Ovary (tissue), 10 donors: ENCODE measurements at places on chromosomes 6 and 20. TPM values are rescaled to one million over a fixed set of nuclear protein-coding genes. Genes with fewer than 3 reads are reported as not detected.

GRCh38 chr6:121826156-121826810 lies 390.8 kb downstream of the GJA1 start:
- no peaks in the 10 kb centered on the region for H3K36me3 ChIP-seq
- H3K4me3 ChIP-seq, result no peak overlapping the region
- peaks cover 10% of the 10 kb centered on the region for H3K4me1 ChIP-seq
- no peaks in the 10 kb centered on the region for H3K27me3 ChIP-seq
- DNase-seq, result no peak

DNA sequence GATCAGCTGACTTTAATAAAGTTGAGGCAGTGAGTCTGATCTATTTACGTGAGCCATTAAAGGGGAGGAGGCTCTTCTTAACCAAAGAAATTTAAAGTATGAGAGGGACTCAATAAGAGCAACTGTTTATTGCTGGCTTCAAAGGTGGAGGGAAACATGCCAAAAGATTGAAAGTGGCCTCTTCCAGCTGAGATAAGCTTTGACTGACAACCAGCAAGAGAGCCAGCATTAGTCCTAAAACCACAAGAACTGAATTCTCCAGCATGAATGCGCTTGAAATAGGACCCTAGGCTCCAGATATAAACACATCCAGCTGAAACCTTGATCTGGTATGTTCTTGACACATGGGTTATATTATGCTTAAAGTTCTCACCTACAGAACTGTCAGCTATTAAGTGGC lies 123.1 kb upstream of the GJE1 start:
- H3K36me3 ChIP-seq, result no peaks in the 10 kb centered on the region
- H3K27me3 ChIP-seq, result no peaks in the 10 kb centered on the region
- DNase-seq, result no peak
- H3K4me3 ChIP-seq, result no peak overlapping the region

- H3K4me1 ChIP-seq, result peaks cover 13% of the 10 kb centered on the region
- H3K27ac ChIP-seq, result no peak overlapping the region
- no peak for DNase-seq
- H3K4me3 ChIP-seq, result peak overlapping the region; percentile 34
- no peaks in the 10 kb centered on the region for H3K36me3 ChIP-seq
Observed at GRCh38 chr6:99613705-99614429, 7.2 kb downstream of the PRDM13 start.

- no peak overlapping the region for H3K27ac ChIP-seq
- no peak for DNase-seq
- no peaks in the 10 kb centered on the region for H3K27me3 ChIP-seq
- H3K4me1 ChIP-seq, result no peaks in the 10 kb centered on the region
Observed at GRCh38 chr20:7231303-7231702, 463.8 kb downstream of the BMP2 start.

DNA sequence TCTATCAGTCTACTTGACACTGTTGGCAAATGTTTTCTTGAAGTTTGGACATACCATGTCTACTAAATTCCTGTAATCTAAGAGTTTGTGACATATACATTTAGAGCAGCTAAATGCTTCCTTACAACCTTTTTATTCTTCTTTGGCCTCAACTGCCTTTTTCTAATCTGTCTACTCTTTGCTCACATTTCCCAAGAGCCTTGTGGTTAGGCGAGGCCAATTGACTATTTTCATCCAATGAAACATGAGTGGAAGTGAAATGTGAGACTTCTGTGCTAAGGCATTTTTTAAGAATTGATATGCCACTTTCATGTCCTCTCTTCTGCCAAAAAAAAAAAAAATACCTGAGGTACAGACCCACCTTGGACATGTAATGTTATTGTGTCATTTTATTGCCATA lies 158.2 kb upstream of the MCHR2 start:
- H3K27ac ChIP-seq, result no peak overlapping the region
- no peak for DNase-seq
- no peaks in the 10 kb centered on the region for H3K27me3 ChIP-seq

- peak overlapping the region; percentile 90 for H3K27ac ChIP-seq
- H3K27me3 ChIP-seq, result no peaks in the 10 kb centered on the region
- H3K4me1 ChIP-seq, result no peaks in the 10 kb centered on the region
- no peaks in the 10 kb centered on the region for H3K36me3 ChIP-seq
Observed at GRCh38 chr20:3406481-3407039, 909 bp downstream of the DNAAF9 start.

GRCh38 chr20:20765696-20766365 lies 53.4 kb upstream of the RALGAPA2 start:
- no peaks in the 10 kb centered on the region for H3K36me3 ChIP-seq
- H3K4me1 ChIP-seq, result no peaks in the 10 kb centered on the region
- DNase-seq, result no peak
- H3K27me3 ChIP-seq, result no peaks in the 10 kb centered on the region
- H3K27ac ChIP-seq, result no peak overlapping the region
- H3K4me3 ChIP-seq, result no peak overlapping the region

- H3K27me3 ChIP-seq, result no peaks in the 10 kb centered on the region
- no peak for DNase-seq
- H3K4me3 ChIP-seq, result no peak overlapping the region
- no peak overlapping the region for H3K27ac ChIP-seq
- no peaks in the 10 kb centered on the region for H3K4me1 ChIP-seq
Observed at GRCh38 chr6:135062735-135063134, 8.1 kb upstream of the HBS1L start.

DNA sequence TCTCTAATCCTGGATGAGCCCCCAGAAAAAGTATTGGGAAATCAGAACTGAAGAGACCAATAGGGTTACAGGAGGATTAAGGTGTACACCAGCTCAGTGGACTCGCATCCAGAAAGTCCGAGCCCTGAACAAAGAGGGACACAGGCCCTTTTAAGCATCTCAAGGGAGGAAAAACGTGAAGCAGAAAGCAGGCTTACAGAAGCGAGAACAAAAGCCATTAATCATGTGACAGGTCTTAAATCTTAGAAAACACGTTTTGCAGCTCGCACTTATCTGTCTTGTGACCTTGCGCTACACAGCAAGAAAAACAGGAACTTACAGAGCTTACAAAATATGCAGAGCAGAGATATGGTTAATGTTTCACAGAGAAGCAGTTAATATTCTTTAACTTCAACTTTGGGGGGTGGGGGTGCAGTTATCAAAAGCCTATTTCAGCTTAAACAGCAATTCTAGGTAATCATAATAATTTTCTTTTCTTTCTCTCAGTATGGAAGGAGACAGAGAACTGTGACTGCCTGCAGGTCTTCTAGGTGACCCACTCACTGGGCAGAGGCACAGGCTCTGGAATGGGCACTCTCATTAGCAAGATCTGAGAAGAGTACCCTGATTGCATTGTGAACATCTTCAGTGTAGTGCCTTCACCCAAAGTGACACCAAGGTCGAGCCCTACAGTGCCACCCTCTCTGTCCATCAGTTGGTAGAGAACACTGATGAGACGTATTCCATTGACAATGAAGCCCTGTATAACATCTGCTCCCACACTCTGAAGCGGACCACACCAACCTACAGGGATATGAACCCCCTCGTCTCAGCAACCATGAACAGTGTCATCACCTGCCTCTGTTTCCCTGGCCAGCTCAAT lies 65.0 kb upstream of the MOCS1 start:
- no peaks in the 10 kb centered on the region for H3K4me1 ChIP-seq
- H3K36me3 ChIP-seq, result no peaks in the 10 kb centered on the region
- H3K4me3 ChIP-seq, result no peak overlapping the region
- no peak overlapping the region for H3K27ac ChIP-seq
- H3K27me3 ChIP-seq, result no peaks in the 10 kb centered on the region

DNA sequence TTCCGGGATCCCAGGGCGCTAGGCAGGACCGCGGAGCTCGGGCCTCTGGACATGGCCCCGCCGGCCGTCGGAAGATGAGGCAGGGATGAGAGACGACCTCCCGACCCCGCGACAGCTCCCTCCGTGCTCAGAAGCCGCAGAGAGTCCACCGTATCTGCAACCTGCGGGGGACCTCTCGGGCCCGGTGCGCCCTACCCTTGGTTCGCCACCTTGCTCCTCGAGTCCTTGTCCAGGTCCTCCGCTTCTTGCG lies 301 bp downstream of the PPP1R3D start:
- H3K4me1 ChIP-seq, result peaks cover 12% of the 10 kb centered on the region
- H3K27me3 ChIP-seq, result no peaks in the 10 kb centered on the region
- H3K27ac ChIP-seq, result peak overlapping the region; percentile 95
- H3K4me3 ChIP-seq, result peak overlapping the region; percentile 71
- DNase-seq, result peak; percentile 31

DNA sequence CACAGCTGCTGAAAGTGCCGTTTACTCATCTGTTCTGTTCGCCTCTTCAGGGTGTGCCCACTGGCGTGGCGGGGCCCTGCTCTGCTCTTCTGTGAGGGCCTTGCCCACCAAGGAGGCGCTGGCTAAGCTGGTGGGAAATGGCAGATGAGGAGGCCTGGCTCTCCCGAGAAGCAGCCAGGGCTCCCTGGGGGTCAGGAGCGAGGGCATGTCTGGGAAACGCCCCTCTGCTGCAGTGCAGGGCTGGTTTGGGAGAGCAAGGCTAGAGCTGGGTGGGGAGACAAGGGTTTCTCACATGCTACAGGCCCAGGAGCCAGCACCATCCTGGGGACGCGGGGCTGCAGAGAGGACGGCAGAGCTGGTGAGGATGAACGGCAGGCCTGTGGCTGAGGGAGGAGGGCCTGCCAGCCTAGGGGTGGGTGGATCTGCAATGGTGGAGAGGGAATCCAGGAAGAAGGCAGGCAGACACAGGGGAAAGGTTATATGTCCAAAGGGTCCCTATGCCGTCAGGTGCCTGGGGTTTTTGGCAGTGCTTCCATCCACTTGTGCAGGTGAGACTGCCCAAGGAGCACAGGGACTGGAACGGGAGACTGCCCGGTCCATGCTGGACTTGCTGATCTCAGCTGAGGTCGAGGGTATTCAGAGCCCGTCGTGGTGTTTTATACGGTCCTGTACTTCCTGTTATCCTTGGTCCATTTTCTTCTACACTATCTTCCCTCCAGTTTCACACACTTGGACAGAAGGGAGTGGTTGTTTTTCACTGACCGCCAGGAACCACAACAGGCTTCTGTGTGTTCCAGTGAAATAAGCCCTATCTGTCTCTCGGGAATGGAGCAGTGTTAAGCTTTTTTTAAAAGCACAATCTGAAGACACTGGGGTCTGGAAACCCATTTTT lies 119.2 kb downstream of the SYCP2 start:
- H3K27ac ChIP-seq, result no peak overlapping the region
- DNase-seq, result no peak
- H3K4me1 ChIP-seq, result peaks cover 5% of the 10 kb centered on the region
- no peaks in the 10 kb centered on the region for H3K36me3 ChIP-seq

- H3K27me3 ChIP-seq, result no peaks in the 10 kb centered on the region
- H3K36me3 ChIP-seq, result no peaks in the 10 kb centered on the region
- DNase-seq, result no peak
- no peak overlapping the region for H3K4me3 ChIP-seq
Observed at GRCh38 chr6:57226221-57226620, 4.1 kb upstream of the RAB23 start.

GRCh38 chr6:148790404-148790803 lies 43.6 kb downstream of the UST start:
- H3K4me3 ChIP-seq, result no peak overlapping the region
- no peaks in the 10 kb centered on the region for H3K4me1 ChIP-seq
- H3K27ac ChIP-seq, result no peak overlapping the region
- H3K36me3 ChIP-seq, result no peaks in the 10 kb centered on the region
- DNase-seq, result no peak

DNA sequence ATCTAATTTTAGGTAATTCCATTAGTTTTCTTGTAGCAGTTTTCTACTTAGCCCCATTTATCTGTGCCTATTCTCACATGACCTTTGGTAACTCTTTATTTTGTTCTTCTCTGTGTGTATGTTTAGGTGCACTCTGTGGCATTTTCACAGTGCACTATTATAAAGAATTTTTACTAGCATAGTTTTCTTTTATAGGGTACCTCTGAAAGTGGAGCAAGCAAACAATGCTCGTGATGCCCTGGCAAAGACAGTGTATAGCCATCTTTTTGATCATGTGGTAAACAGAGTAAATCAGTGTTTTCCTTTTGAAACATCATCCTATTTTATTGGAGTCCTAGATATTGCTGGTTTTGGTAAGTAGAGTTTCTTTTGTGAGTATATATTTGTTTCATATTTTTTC lies 107.9 kb downstream of the MYO6 start:
- H3K36me3 ChIP-seq, result no peaks in the 10 kb centered on the region
- no peaks in the 10 kb centered on the region for H3K4me1 ChIP-seq

- H3K4me3 ChIP-seq, result no peak overlapping the region
- no peaks in the 10 kb centered on the region for H3K36me3 ChIP-seq
- peaks cover 5% of the 10 kb centered on the region for H3K4me1 ChIP-seq
- no peaks in the 10 kb centered on the region for H3K27me3 ChIP-seq
- DNase-seq, result peak; percentile 69
Observed at GRCh38 chr6:39892490-39893129, 41.7 kb downstream of the MOCS1 start.

GRCh38 chr20:16719421-16719820 lies 10.4 kb upstream of the SNRPB2 start:
- H3K27me3 ChIP-seq, result no peaks in the 10 kb centered on the region
- H3K36me3 ChIP-seq, result no peaks in the 10 kb centered on the region
- DNase-seq, result no peak
- no peaks in the 10 kb centered on the region for H3K4me1 ChIP-seq
- H3K27ac ChIP-seq, result no peak overlapping the region

DNA sequence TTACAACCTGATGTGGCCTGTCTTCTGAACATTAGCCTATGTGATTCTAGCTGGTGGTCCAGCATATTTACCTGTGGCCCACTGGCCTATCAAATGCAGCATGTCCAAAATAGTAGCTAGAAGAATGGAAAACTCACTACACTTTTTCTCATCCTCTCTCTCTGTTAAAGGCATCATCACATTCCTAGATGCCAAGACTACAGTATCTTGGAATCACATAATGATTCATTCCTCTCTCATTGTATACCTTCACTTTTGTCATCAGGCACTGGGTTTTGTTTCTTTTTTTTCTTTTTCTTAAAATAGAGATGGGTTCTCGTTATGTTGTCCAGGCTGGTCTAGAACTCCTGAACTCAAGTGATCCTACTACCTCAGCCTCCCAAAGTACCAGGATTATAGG lies 45.0 kb downstream of the FAM83B start:
- H3K4me1 ChIP-seq, result no peaks in the 10 kb centered on the region
- H3K36me3 ChIP-seq, result no peaks in the 10 kb centered on the region
- no peak overlapping the region for H3K4me3 ChIP-seq

DNA sequence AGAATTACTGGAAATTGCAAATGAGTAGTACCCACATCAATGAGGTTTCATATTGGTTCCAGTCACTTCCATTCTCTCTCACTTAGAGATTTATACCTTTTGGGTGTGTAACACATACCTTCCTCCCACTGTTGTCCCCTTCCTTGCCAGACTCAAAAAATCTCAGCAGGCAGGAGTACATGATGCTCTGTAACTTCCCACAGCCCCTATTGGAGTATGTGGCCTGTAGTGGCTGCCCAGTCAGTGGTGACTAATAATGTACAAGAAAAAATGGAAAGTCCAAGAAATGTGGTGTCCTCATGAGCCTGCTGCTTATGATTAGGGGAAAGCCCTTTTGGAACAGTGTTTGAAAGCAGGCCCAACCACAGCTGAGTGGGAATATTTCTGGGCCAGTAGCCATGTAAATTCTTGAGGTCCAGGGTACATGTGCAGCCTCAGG lies 312.0 kb downstream of the ZFAND3 start:
- peaks cover 1% of the 10 kb centered on the region for H3K4me1 ChIP-seq
- DNase-seq, result no peak
- no peaks in the 10 kb centered on the region for H3K36me3 ChIP-seq
- H3K4me3 ChIP-seq, result no peak overlapping the region
- H3K27me3 ChIP-seq, result no peaks in the 10 kb centered on the region
- H3K27ac ChIP-seq, result no peak overlapping the region

GRCh38 chr6:141704151-141704550 lies 428.6 kb upstream of the GJE1 start:
- H3K4me1 ChIP-seq, result no peaks in the 10 kb centered on the region
- no peak overlapping the region for H3K27ac ChIP-seq
- H3K27me3 ChIP-seq, result no peaks in the 10 kb centered on the region
- H3K4me3 ChIP-seq, result no peak overlapping the region
- H3K36me3 ChIP-seq, result no peaks in the 10 kb centered on the region

Gene CASS4
- total RNA-seq, result 1.0 TPM

Gene SGK2
- 2.2 TPM for total RNA-seq

Gene SEMG1
- not detected for total RNA-seq

Gene ANKRD66
- total RNA-seq, result 0.12 TPM

Gene C6orf15
- total RNA-seq, result not detected

Gene SLC22A7
- not detected for total RNA-seq
